ENCODE measurements at places on chromosomes 6 and 20.

- DNase-seq, result no peak
Measured at GRCh38 chr20:42161228-42161829, 543.2 kb upstream of the CHD6 start.

- DNase-seq, result no peak
Measured at GRCh38 chr6:37826188-37826587, 6.7 kb downstream of the ZFAND3 start.

GRCh38 chr6:6235786-6236185, 84.7 kb downstream of the F13A1 start:
- DNase-seq, result no peak

DNA sequence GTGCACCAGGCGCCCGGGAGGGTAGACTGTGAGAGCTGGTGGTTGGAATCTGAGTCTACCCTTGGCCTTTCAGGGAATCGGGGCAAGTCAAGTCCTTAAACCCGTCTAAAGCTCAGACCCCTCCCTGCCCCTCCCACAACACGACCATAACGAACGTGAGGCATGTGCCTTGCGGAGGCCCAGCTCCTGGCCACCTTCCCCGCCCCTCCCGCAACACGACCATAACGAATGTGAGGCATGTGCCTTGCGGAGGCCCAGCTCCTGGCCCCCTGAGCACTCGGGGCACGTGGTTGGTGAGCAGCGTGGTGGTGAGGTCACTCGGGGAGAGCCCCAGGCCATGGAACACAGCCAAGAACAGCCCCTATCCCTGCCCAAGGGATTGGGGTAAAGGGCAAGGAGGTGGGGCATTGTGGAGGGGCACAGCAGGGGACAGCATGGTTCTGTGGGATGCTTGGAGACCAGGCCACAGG, 132.2 kb downstream of the TAF4 start:
- DNase-seq, result no peak

GRCh38 chr6:139483079-139483478, 108.6 kb upstream of the CITED2 start:
- DNase-seq, result no peak

- no peak for DNase-seq
Measured at GRCh38 chr6:55950071-55950814, 74.9 kb upstream of the BMP5 start.

DNA sequence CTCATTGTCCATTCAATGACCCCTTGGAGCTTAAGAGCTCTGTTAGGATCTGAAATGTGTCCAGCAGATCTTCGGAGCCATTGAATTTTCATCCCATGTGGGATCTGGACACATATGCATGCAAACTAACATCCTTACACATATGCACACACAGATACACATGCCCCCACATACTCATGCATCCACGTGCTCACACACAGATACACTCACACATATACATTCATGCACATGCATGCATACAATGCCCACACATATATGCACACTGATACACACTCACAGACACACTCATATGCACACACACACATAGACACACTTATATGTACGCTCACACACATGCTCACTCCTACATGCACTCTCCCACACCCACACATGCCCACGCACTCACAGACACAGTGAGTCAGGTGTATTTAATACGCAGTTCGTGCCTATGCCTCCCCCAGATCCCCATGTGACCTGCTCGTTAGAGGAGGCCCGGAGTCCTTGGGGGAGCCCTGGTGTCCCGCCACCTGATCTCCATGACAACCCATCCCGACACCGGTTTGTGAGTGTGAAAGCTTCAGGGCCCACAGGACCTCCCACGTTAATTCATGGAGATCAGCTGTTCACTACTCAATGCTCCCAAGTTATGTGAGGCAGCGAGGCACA, 121.9 kb upstream of the SULF2 start:
- DNase-seq, result no peak

DNA sequence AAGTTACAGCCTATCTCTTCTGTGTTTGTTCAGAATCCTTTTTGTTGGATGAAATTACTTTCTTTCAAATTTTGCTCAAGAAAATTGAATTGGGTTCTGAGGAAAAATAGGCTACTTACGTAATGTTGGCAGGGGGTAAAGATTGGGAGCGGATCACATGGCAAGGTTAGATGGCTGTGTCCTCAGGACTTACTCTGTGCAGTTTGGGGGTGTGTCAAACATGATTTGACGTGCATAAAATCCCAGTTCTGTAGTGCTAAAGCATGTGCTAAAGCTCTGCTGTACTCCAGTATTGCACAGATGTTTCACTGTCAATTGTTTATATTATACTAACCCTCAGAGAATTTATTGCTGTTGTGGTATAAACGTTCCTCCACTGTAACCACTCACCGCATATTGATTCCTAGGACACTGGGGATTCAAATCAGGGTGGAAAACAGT, 2.6 kb downstream of the NT5E start:
- DNase-seq, result no peak

DNA sequence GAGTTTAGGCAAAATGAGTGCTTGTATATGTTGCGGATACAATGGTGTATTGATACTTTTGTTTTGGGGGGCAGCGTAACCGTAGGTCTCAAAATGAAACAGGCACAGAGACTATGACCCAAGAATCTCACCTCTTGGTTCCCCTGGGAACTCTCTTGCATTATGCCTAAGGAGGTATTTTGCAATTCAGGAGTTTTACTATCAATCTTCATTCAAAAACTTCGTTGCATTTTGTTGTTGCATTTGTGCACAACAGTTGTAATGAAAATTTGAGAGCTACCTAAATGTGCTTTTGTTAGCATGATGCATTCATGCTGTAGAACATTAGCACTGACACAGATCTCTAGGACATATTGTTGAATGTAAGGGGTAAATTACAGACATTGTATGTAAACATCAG, 18.2 kb downstream of the VTA1 start:
- no peak for DNase-seq

DNA sequence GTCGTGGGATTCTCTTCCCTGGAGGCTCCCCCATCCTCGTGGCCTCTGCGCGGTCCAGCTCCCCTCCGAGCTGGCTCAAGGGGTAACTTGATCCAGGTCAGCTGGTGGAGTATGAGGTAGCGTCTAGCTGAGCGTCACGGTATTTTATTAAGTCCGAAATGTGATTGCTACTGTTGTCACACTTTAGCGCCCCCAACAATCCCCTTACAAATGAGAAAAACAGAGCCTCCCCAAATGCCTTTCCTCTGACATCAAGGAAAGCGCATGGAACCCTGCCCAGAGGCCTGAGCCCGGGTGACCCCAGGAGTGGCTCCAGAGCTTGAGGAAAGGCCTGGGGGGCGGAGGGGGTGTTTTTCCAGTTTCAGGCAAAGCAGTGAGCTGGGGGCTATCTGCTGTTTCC, 192.4 kb downstream of the ZMYND8 start:
- no peak for DNase-seq

Data from hematopoietic multipotent progenitor cell treated with erythropoietin and hydrocortisone succinate and interleukin-3 and kit ligand, for 6 days (in vitro differentiated cells).